Right renal cortex interstitium (tissue), 3 donors: ENCODE measurements at places on chromosomes 4 and X.

- DNase-seq: no peak
Measured at GRCh38 chr4:145501051-145501660, 19.5 kb downstream of the SMAD1 start.

DNA sequence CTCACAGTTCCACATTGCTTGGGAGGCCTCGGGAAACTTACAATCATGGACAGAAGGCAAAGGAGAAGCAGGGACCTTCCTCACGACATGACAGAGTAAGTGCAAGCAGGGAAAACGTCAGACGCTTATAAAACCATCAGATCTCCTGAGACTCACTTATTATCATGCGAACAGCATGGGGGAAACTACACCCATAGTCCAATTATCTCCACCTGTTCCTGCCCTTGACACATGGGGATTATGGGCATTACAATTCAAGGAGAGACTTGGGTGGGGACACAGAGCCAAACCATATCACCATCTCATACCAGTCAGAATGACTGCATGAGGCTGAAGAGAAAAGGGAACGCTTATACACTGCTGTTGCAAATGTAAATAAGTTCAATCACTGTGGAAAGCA, 1066.9 kb upstream of the PCDH7 start:
- no peak for DNase-seq

- no peak for DNase-seq
Measured at GRCh38 chrX:150092549-150092948, 154.3 kb upstream of the EOLA2 start.

- DNase-seq: no peak
Measured at GRCh38 chrX:52271206-52271605, 86.5 kb downstream of the MAGED4 start.

DNA sequence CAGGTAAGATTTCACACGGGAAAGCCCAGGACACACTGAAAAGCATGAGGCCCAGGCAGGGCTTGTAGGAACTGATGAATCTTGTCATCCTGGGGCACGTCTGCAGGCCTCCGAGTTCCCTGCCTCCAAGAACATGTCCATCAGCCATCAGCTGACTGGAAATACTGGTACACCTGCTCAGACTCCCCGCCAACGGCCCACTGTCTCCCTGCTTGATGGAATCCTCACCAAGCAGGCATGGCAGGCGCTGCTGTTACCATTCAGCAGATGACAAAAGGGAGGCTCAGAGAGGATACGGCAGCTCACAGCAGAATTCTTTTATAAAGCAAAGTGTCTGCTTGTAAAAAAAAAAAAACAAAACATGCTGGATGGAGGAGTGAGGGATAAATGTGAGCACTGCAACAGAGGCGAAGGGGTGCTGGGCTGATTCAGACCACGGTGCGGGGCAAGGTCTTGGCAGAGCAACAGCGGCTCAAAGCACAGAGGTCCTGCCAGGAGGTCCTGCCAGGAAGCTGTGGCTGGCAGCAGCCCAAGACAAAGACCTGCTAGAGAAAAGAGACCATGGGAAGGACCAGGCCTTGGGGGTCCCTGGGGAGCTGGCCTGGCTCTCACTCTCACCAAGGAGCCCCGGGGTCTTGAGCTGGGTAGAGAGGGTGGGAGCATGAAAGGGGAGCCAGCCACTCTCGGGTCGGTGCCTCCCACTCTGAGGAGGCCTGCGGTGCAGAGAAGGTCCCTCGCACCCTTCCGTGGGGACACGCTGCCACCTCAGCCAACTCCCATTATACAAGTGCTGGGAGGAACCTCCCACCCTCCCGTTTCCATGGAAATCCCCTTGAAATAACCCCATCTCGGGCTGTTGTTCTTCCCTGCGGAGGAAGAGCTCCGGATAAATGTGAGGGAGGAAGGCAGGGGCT, 25.6 kb downstream of the PPP2R2C start:
- no peak for DNase-seq
